ENCODE measurements at places on chromosomes 6 and 20.
A peak's percentile ranks its signal among the peaks of the same experiment; 100 is the strongest.

DNA sequence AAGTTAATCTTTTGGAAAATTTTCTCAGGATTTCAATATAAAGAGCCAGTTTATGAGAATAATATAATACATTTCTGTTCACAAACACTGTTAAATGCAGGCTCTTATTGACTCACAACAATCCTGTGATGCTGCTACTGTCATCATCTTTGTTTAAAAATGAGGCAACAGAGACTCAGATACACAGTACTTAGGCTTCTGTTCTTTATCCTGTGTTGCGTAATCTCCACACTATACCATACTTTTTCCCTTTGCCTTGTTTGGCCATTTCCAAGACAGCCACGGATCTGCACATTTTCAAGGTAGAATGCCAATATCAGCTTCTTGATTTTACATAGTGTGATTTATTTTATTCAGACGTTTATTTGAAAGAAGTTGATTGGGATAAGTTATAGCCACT lies 699.0 kb upstream of the CITED2 start:
- peak; percentile 96 for DNase-seq

GRCh38 chr6:56268266-56268665 lies 20.9 kb upstream of the COL21A1 start:
- no peak for DNase-seq

DNA sequence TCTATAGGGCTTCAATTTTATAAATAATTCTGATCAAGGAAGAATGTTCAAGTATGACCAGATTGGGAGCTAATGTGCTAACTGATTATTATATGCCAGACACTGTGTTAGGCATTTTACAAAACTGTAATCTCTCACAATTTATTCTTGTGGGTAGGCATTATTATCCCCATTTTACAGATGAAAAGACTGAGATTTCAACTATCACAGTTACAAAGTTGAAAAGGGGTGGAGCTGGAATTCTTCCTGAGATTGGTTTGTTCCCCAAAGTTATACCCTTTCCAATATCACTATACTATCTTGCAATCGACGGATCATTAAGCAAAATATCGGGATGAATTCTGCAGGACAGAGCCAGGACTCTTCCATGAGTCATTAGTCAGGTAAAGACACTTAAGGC lies 57.1 kb downstream of the TPD52L1 start:
- no peak for DNase-seq

DNA sequence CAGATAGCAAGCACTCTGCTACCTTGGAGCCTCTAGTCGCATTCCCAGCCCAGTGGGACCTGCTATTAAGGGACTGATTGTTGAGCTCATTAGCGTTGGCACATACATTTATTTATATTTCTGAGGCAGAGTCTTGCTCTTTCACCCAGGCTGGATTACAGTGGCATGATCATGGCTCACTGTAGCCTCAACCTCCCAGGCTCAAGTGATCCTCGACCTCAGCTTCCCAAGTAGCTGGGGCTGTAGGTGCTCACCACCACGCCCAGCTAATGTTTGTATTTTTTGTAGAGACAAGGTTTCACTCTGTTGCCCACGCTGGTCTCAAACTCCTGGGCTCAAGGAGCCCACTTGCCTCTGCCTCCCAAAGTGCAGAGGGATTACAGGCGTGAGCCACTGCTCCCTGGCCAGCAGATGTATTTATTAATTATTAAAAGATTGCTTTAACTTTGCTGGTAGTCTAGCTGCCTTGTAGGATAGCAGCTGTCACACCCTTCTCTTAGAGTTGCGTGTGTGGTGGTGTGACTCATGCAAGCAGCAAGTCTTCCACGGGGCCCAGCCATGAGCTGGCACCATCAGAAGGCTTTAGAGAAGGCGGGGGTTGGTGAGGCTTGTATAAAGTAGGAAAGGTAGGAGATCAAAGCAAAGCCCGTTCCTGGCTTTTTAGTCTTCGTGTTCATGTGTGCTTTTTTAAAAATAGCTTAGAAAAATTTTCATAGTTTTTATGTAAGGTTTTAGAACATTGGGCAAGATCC lies 16.5 kb downstream of the ACTR5 start:
- peak; percentile 91 for DNase-seq

DNA sequence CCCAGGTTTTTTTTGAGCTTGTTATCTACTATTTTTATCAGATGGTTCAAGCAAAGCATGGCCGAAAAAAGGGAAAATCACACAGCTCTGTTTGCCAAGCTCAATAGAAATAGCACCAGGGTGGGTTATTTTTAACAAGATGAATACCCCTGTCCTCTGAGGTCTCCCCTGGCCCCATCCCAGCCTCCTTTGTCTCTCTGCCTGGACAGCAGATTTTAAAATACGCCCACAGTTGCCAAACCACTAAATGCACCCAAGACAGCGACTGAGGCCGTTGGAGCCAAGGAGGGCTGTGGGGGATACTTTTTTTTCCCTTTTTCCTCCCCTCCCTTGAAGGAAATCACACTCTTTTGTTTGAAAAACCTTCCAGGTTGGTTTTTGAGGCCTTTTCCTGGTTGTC lies 106.6 kb downstream of the VEGFA start:
- no peak for DNase-seq

- DNase-seq: no peak
These were observed 66.4 kb downstream of the LY86 start for GRCh38 chr6:6654599-6655575.
